SJSA1 (cell line): ENCODE measurements at places on chromosomes 4 and X.

DNA sequence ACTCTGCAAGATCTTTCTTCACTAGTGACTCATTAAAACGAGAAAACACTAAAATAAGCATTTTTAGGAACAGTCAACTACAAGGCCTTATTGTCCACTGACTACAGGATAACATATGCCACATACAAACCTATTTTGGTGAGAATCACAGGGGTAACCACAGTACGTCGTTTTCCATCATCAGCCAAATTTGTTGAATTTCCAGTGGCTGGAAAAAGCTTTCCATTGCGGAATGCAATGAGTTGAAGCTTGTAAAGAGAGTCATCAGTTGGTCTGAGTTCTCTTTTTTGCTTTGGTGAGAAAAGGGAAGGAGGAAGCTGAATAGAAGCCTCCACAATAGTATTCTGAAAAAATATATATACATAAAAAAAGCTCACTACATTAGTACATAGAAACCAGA is 102.4 kb downstream of the ADGRA3 start:
- H3K36me3 ChIP-seq, result no peaks in the 10 kb centered on the region
- no peaks in the 10 kb centered on the region for H3K27me3 ChIP-seq
- H3K4me1 ChIP-seq, result no peaks in the 10 kb centered on the region
- no peak for DNase-seq
- H3K27ac ChIP-seq, result no peak overlapping the region
- H3K4me3 ChIP-seq, result no peak overlapping the region

DNA sequence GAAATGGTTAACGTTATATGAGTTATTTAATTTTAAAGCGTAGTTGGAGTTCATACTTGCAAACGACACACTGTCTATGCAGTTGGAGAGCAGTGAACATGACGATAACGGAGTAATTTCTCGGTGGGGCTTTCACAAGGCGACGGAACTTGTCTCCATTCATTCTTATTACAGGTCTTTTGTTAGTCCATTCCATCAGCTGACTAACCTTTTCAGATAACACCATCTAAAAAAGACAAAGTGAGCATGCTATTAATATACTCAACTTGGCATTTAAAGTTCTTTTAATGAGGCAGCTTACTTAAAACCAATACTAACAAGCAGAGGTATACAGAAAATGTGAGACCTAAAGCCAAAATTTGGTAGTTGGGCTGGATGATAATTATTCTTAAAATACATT is 19.9 kb downstream of the MAGT1 start:
- no peaks in the 10 kb centered on the region for H3K4me1 ChIP-seq
- no peak for DNase-seq
- no peak overlapping the region for H3K4me3 ChIP-seq
- H3K27ac ChIP-seq, result no peak overlapping the region

GRCh38 chr4:107825072-107825824 is 516 bp downstream of the SGMS2 start:
- peak overlapping the region; percentile 73 for H3K27ac ChIP-seq
- peak overlapping the region; percentile 90 for H3K4me3 ChIP-seq
- H3K27me3 ChIP-seq, result 0 out of 2 replicates have a peak, but pooled peaks cover 4% of the 10 kb centered on the region
- DNase-seq, result peak; percentile 64
- peaks cover 17% of the 10 kb centered on the region for H3K4me1 ChIP-seq
- peaks cover 2% of the 10 kb centered on the region; the same call in 1 of the 2 replicates for H3K36me3 ChIP-seq

DNA sequence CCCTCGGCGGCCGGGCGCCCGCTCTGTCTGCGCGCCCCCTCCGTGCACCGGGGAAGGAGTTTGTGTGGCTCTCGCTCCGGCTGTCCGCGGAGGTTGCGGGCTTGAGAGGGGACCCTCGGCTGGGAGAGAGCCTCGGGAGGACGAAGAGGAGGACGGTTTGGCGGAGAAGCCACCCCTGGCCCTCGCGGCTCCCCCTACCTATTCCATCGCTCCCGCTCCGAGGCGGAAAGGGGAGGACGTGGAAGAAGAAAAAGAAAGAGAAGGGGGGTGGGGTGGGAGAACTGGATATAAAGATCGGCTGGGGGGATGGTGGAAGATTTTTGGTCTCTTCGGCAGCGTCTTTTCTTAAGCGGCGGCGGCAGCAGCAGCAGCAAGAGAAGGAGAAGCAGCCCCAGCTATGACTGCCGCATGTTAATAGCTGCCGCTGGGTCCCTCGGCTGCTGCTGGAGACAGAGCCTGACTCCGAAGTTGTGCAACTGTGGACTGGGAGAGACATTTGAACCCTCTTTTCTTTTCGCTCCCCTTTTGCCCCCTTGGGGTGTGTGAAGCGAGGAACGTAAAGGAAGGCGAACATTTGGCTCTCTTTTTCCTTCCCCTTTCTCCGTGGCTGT is 895 bp downstream of the ADGRL3 start:
- 0 out of 2 replicates have a peak, but pooled peaks cover 3% of the 10 kb centered on the region for H3K4me1 ChIP-seq
- H3K4me3 ChIP-seq, result no peak overlapping the region
- peaks cover 34% of the 10 kb centered on the region for H3K27me3 ChIP-seq
- H3K27ac ChIP-seq, result no peak overlapping the region
- no peak for DNase-seq

DNA sequence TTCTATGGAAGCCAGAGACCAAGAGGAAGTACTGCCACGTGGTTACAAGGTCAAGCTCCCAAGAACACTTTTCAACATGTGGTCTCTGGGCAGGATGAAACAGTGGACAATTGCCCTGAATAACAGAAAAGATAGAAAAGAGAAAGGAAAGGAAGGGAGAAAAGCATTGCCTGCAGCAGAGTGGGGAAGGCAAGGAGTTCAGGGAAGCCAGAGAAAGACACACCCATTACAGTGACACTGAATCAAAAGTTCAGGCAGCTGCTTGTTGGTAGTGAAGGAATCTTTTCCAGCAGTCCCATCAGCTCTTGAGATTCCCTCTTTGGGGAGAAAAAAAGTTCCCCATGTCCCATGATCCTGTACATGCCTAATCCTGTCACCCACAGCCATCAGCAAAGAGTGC is 80.5 kb downstream of the EIF4E start:
- no peak overlapping the region for H3K4me3 ChIP-seq
- H3K4me1 ChIP-seq, result peaks cover 11% of the 10 kb centered on the region
- no peaks in the 10 kb centered on the region for H3K36me3 ChIP-seq
- no peak for DNase-seq

- H3K4me1 ChIP-seq, result peaks cover 12% of the 10 kb centered on the region
- no peaks in the 10 kb centered on the region for H3K27me3 ChIP-seq
- H3K36me3 ChIP-seq, result no peaks in the 10 kb centered on the region
- peak; percentile 26 for DNase-seq
Observed at GRCh38 chrX:44974451-44974850, 101.5 kb downstream of the KDM6A start.

DNA sequence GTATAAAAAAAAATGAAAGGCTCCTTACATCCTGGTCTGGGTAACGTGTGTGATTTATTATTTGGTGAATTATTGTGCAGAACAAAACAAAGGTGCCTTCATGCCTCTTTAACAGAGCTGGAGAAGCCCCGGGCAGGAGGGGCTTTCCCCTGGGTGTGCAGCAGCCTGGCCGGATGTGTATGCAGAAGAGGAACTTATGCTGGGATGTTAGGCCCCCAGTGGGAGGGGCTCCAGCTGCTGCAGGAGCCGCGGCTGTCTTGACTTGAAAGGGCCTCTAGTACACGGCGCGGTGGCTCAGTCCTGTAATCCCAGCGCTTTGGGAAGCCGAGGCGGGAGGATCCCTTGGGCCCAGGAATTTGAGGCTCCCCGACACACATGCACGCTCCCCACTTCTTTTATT is 16.0 kb downstream of the CCNQ start:
- no peak overlapping the region for H3K27ac ChIP-seq
- H3K36me3 ChIP-seq, result no peaks in the 10 kb centered on the region; the same call in 1 of the 2 replicates
- no peak for DNase-seq
- H3K4me1 ChIP-seq, result no peaks in the 10 kb centered on the region
- H3K4me3 ChIP-seq, result no peak overlapping the region

DNA sequence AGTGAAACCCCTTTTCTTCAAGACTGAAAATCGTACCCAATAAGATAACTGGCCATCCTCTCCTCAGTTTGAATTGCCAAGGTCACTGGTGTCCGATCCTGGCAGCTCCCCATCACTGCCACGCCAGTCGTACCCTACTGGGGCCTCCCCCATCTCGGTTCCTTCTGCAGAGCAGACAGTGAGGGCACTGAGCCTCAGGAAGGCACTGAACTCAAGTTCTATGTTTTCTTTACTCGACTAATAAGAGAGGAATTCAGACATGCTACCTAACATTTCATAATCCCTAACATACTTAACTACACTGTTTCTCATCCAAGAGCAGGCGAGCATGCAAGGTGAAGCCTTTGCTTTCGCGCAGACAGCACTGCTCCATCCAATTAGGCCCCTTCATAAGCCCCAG is 23.4 kb downstream of the ZFYVE28 start:
- no peaks in the 10 kb centered on the region for H3K36me3 ChIP-seq
- H3K27ac ChIP-seq, result no peak overlapping the region
- no peak overlapping the region for H3K4me3 ChIP-seq
- no peaks in the 10 kb centered on the region for H3K4me1 ChIP-seq

DNA sequence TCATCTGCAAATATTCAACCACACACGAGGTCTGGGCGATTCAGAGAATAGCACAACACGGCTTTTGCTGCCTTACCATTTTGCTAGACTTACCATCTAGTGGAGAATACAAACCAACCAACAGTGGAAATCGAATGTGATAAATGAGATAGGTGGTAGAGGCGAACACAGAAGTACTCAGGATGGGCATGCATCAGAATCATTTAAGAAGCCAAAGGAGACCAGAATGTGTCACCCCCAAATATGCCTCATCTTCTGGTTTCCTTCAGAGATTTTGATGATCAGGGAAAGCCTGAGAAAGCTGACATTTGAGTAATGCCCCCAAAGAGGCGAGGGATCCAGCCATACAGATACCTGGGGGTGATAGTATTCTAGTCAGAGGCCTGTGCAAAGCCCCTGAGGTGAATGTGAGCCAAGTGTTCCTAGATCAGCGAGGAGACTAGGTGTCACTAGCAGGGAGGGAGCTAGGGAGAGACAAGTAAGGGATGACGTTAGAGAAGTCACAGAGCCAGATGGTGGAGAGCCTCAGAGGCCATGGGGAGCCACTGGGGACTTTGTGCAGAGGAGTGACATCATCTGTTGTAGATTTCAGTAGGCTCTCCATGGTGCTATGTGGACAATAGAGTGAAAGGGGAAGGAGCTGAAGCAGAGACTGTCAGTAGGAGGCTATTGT is 1.7 kb downstream of the MTMR1 start:
- no peaks in the 10 kb centered on the region for H3K36me3 ChIP-seq
- peak overlapping the region; percentile 89 for H3K27ac ChIP-seq
- no peak overlapping the region; the same call in 1 of the 2 replicates for H3K4me3 ChIP-seq
- H3K4me1 ChIP-seq, result peaks cover 22% of the 10 kb centered on the region
- DNase-seq, result no peak

- no peak for DNase-seq
- no peak overlapping the region for H3K27ac ChIP-seq
- peaks cover 12% of the 10 kb centered on the region for H3K4me1 ChIP-seq
- no peaks in the 10 kb centered on the region for H3K36me3 ChIP-seq
- no peak overlapping the region for H3K4me3 ChIP-seq
- H3K27me3 ChIP-seq, result no peaks in the 10 kb centered on the region
Observed at GRCh38 chrX:136827026-136827425, 46.3 kb upstream of the ARHGEF6 start.
